ENCODE measurements at places on chromosomes 13 and 19.

GRCh38 chr13:95898256-95898655 is 154.9 kb downstream of the UGGT2 start:
- no peak for DNase-seq

DNA sequence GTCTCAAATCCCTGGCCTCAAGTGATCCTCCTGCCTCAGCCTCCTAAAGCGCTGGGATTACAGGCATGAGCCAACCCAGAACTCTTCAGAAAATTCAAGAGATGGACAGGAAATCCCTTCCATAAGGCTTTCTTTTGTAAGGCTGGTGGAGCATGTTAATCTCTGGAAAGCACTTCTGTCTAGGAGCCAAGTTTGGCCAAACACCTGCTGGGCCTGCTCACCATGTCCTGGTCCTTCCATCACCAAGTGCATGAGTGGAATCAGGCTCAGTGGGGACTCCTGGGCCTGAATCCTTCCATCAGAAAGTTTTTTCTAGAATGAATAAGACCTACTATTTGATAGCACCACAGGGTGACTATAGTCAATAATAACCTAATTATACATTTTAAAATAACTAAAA is 148.0 kb downstream of the DCLK1 start:
- no peak for DNase-seq

DNA sequence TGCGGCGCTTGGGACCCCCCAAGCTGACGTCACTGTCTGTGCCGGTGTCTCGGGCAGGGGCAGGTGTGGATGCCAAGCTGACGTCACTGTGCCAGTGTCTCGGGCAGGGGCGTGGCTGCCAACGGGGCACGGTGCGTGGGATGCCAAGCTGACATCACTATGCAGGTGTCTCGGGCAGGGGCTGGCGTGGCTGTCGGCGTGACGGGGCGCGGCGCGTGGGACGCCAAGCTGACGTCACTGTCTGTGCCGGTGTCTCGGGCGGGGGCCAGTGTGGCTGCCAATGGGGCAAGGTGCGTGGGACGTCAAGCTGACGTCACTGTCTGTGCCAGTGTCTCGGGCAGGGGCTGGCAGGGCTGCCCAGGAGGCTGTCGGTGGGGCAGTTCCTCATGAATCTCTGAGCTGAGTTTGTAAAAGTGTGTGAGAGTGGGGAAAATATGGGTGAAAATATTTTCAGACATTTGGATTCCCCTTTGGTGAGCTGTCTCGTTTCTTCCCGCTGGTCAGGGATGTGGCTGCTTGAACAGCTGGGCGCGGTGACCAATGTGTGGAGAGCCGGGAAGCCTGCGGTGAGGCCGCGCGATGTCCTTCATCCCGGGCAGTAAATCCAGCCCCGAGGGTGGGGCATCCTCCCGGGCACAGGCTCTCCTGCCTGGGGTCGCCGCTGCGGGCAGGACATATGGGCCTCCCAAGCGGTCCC is 25.2 kb downstream of the MCF2L start:
- DNase-seq, result no peak

- no peak for DNase-seq
Measured at GRCh38 chr19:48896191-48896720, 2.3 kb downstream of the TULP2 start.

DNA sequence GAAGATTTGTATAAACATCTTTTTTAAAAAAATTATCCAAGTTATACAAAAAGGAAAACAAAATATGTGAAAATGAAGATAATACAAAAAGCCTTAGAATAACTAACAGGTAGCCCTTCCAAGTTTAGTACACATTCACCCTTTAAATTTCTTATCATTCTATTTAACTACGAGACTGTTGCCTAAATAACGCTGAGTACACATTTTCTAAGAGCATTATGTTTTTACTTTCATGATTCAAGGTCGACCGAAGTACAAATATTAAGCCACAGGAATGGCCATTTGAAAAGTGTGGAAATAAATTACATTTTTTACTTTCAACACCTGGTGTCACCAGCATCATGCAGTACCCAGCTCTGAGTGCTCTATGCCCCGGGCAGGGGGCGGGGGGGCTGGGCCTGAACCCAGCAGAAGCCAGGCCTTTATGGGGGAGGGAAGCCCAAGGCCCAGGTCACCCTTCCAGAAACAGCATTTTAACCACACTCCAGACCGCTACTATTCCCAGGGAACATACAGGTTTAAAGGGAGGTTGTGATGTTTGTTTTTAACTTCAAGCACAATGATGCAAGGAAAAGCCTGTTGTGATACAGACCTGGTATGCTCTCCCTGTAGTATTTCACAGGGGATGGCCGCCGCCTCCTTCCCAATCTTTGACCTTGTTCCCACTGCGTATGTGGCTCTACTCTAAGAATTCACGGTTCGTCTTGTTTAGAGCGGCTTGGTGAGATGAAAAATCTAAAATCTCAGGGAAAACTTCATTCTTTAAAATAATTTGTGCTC is 24.0 kb downstream of the GGACT start:
- DNase-seq, result no peak

All from activated CD4-positive, CD25-positive, alpha-beta regulatory T cell treated with anti-CD3 and anti-CD28 coated beads, Interleukin-2, amount 50 U/mL, for 16 hours (primary cell).